ENCODE measurements at places on chromosomes 2 and 18. TPM values are rescaled to one million over a fixed set of nuclear protein-coding genes. Genes with fewer than 3 reads are reported as not detected.

DNA sequence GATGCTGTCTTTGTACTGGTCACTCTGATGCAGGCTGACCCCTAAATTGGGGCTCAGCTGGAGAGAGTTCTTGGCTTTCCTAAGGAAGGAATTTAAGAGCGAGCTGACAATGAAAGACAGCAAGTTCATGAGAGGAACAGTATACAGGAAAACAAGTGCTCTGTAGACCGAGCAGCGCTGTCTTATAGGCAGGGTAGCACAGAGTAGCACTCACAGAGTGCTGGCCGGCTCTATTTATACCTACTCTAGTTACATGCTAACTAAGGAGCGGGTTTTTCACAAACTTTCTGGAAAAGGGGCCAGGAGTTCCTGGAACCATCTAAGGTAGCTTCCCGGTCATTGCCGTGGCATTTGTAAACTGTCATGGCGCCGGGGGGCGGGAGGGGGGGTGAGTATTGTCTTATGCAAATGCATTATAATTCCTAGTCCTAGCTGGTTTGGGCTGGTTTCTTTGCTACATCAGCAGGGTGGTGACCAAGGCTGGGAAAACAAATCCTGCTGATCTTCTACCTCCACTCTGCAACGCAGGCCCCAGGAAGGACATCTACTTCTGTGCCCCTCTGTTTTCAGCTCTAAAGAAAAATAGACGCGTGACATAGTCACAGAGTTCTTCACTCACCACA, 31.6 kb upstream of the MAP3K20 start:
- DNase-seq = no peak

- peak; percentile 79 for DNase-seq
Measured at GRCh38 chr2:72859831-72860262, 27.4 kb upstream of the SPR start.

DNA sequence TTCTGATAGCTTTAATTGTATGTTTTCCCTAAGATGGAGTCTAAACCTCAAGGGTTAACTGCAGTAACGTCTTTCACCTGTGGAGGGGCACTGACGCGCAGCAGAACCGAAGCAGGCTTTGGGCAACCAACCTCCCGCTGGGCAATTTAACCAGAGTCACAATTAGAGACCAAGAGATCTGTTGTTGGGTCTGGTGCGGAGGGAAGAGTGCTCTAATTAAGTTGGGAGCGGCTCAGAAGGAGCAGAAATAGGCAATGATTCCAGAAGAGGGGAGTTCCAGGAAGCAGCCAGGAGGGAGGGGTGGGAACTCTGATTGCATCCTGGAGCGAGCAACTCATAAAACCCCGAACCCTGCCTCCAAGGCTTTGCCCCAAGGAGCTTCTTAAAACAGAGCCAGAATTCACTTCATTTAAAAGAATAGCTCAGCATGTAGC, 245.8 kb downstream of the PAX3 start:
- DNase-seq = peak; percentile 82

DNA sequence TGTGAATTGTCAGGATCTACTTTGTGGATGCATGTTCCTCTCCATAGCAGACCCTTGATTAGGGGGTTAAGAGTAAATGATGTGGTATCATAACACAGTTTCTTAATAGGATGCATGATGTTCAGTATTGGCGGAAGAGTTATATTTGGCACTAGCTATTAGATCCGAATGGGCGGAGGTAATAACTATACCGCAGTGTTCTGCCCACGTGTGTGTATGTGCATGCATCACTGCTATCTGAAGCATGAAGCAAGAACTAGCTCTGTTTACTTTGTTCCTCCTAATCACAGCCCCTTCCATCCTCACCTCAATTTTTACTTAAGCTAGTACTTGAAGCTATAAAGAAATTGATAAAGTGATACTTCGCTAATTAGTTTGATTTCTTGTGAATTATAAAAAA, 159.6 kb upstream of the NOSTRIN start:
- DNase-seq = no peak

DNA sequence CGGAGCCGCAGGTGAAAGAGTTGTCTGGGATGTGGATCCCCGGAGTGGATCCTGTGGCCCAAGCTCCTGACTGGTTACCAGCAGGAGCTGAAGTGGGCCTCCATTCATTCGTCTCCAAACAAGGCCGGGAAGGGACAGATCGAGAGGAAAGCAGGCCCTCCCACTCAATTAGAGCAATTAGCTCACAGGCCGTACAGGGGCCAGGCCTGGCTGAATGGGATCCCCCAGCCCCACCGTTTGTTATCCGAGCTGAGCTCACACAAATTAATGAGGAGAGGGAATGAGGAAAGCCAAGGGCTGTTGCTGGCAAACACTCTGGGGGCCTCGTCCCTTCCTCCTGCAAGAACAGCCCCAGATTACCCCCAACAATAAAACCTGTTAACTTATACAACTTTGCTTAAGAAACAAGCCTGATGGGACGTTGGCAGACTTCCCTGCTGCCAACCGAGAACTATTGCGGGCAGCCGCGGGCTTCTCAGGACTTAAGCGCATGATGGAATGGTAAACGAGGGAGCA, 338.0 kb downstream of the BCL11A start:
- peak; percentile 3 for DNase-seq

The SLC23A3 gene
- total RNA-seq = 0.90 TPM

DNA sequence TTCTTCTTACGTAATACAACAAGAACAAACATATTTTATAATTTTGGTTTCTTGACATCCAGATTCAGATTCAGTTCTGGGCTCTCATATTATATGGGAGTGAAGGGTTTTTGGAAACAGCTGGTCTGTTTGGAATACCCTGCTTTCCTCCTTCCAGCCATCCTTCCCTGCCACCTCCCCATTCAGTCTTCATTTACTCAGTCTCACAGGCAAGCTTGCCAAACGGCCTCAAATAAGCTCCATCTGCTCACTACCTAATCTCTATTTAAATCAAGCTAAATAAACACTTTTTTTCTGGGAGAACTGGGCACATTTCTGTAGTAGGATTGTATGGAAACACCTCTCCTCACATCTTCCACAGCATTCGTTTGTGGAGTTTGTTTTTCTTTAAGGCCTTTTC, 147.5 kb downstream of the RND3 start:
- DNase-seq = no peak

The PMAIP1 gene
- 84.1 TPM for total RNA-seq

DNA sequence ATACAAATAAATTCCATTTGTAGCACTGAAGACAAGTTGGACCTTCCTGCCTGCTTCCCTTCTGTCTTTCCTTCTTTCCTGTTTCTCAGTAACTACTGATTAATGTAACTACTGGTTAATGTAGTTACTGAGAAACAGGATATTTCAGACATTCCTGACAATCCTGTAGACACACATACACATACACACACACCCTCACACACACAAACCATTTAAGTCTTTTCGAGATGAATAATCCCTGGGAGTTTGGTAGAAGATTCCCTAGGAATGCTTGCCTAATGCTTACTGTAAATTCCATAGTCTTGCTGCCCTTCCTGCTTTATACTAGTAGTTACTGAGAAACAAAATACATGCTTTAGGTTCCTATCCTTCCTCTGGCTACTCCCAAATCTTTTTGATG, 83.9 kb downstream of the PIK3C3 start:
- DNase-seq = no peak

The ADD2 gene
- total RNA-seq = 170 TPM

DNA sequence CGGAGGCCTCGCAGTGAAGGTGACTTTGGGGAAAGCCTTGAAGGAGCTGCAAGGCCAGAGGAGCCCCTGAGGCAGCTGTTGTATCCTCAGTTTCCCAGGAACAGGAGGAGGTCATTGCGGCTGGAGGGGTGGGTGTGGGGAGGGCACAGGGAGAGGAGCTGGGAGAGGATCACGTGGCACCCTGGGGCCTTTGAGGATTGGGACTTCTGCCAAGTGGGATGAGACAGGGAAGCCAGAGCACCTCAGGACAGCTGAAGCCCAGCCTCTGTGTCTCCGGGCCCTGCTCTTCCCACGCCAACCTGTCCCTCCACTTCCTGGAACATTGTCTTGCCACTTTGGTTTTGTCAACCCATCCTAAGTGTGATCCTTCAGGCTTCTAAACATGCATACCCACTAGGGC, 19.4 kb upstream of the RRM2 start:
- no peak for DNase-seq

The TNS1 gene
- 5.1 TPM for total RNA-seq

- no peak for DNase-seq
Measured at GRCh38 chr2:95063086-95063958, 37.8 kb downstream of the MAL start.

The FOXI3 gene
- 17.1 TPM for total RNA-seq

GRCh38 chr2:177905640-177906039, 166.9 kb downstream of the PDE11A start:
- DNase-seq = no peak

DNA sequence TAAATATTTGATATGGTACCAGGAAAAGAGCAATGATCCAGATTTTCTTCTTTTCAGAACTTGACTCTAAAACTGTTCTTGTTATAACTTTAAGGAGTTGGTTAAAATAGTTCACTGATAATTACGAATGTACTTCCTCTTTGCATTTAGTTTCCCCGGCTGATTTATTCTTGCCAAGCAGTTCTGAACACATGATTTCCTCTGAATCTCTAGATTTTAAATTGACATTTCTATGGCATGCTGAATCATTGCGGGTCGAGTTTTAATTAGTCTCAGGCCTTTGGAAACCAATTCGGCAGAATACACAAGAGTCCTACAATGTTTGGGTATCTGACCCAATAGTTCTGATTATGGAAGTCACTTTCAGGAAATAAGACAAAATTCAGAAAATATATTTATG, 37.3 kb upstream of the DNAH7 start:
- DNase-seq = no peak

DNA sequence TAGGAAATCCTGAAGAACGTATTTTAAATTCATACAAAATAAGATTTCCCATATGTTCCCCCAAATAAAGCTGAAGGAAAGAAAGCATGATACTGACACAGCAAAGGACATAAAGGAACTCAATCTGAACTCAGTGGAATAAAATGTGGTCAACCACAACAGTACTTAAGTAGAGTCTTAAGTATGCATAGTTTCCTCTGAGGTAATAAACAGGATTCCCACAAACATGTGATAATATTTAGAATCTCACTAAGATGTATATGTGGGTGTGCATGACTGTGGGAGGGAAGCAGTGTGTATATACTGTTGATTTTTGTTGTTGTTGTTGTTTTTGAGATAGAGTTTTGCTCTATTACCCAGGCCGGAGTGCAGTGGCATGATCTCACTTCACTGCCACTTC, 69.3 kb downstream of the NOL10 start:
- DNase-seq = no peak

- DNase-seq = no peak
Measured at GRCh38 chr2:159133797-159134196, 152.7 kb downstream of the WDSUB1 start.

Data from H1 (cell line).